ENCODE measurements at places on chromosomes 12 and 14. TPM values are rescaled to one million over a fixed set of nuclear protein-coding genes. Genes with fewer than 3 reads are reported as not detected.

The KLRG1 gene
- polyA plus RNA-seq: 3.3 TPM

The SPIC gene
- polyA plus RNA-seq: not detected

The STAC3 gene
- 296 TPM for polyA plus RNA-seq

The HAL gene
- polyA plus RNA-seq: 0.26 TPM

The FAR2 gene
- 15.9 TPM for polyA plus RNA-seq

The ATP5MC2 gene
- polyA plus RNA-seq: 748 TPM

The NANOG gene
- polyA plus RNA-seq: 1.3 TPM

The ZNF385A gene
- polyA plus RNA-seq: 17.0 TPM

The ETFBKMT gene
- polyA plus RNA-seq: 2.2 TPM

The FIGNL2 gene
- polyA plus RNA-seq: 0.82 TPM

The DPPA3 gene
- not detected for polyA plus RNA-seq

The KLHL42 gene
- polyA plus RNA-seq: 17.3 TPM

The YAF2 gene
- polyA plus RNA-seq: 23.5 TPM

The GPR132 gene
- polyA plus RNA-seq: 1.0 TPM

The GPR84 gene
- 0.14 TPM for polyA plus RNA-seq

The MEG3 gene
- 3,572 TPM for polyA plus RNA-seq

The KIF26A gene
- 4.6 TPM for polyA plus RNA-seq

The CCDC59 gene
- polyA plus RNA-seq: 45.3 TPM

The MTA1 gene
- polyA plus RNA-seq: 78.6 TPM

The DHH gene
- polyA plus RNA-seq: 0.82 TPM

The PKP2 gene
- polyA plus RNA-seq: 4.4 TPM

The AGAP2 gene
- 11.1 TPM for polyA plus RNA-seq

The DAO gene
- 0.15 TPM for polyA plus RNA-seq

The KLRC4 gene
- polyA plus RNA-seq: not detected

The GPX2 gene
- 0.19 TPM for polyA plus RNA-seq

The ANKRD33 gene
- not detected for polyA plus RNA-seq

The LIMA1 gene
- polyA plus RNA-seq: 116 TPM

The USP44 gene
- 1.4 TPM for polyA plus RNA-seq

The TAS2R20 gene
- polyA plus RNA-seq: 2.6 TPM

The FOXG1 gene
- polyA plus RNA-seq: 0.04 TPM

The ANP32D gene
- polyA plus RNA-seq: not detected

The ARMH4 gene
- 13.2 TPM for polyA plus RNA-seq

The RDH5 gene
- polyA plus RNA-seq: 33.8 TPM

The MSRB3 gene
- polyA plus RNA-seq: 43.8 TPM

The KRT77 gene
- not detected for polyA plus RNA-seq

The ANO2 gene
- polyA plus RNA-seq: 2.8 TPM

The RHOJ gene
- 29.3 TPM for polyA plus RNA-seq

The MAP3K9 gene
- 0.32 TPM for polyA plus RNA-seq

The LIN7A gene
- polyA plus RNA-seq: 3.3 TPM

The COL2A1 gene
- 7.4 TPM for polyA plus RNA-seq

The FSCB gene
- not detected for polyA plus RNA-seq

The NPAS3 gene
- 6.0 TPM for polyA plus RNA-seq

The ADGRD1 gene
- 12.0 TPM for polyA plus RNA-seq

The PRH2 gene
- polyA plus RNA-seq: not detected

The SOCS2 gene
- polyA plus RNA-seq: 15.6 TPM

The TAS2R13 gene
- not detected for polyA plus RNA-seq

The TESPA1 gene
- 0.99 TPM for polyA plus RNA-seq

The RFX4 gene
- polyA plus RNA-seq: 0.39 TPM

The MIP gene
- not detected for polyA plus RNA-seq

The PAPOLA gene
- polyA plus RNA-seq: 96.3 TPM

The LRFN5 gene
- polyA plus RNA-seq: 7.3 TPM

The ZNF891 gene
- 1.0 TPM for polyA plus RNA-seq

The CSRP2 gene
- polyA plus RNA-seq: 46.6 TPM

All from muscle of back (tissue), 13 donors.